ENCODE measurements at places on chromosomes 7 and 10. TPM values are rescaled to one million over a fixed set of nuclear protein-coding genes. Genes with fewer than 3 reads are reported as not detected.
A peak's percentile ranks its signal among the peaks of the same experiment; 100 is the strongest.

GRCh38 chr7:14432924-14433323, 443.5 kb upstream of the ETV1 start:
- DNase-seq = no peak

DNA sequence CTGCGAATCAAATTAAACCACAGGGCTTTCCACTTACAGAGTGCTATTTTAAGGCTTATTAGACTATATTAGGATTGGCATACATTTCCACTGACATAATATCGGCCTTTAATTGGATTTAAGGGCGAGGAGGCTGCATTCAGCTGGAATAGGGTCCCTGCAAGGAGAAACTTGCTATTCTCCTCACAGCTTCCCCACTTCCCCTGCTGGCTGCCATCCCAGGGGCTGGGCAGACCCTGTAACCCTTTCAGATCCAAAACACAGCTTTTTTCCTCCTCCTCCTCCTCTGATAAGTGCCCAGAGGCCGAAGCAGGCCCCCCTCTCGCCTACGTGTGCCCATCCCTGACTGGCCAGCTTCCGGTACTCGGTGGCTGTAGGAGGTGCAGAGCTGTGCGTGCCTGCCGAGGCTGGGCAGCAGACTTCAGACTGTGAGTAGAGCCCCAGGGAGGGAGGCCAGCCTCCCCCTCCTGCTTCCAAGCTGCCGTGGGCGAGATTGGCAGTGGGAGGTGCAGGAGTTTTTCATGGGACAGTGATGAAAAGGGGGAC, 224.2 kb downstream of the PLXNA4 start:
- no peak for DNase-seq

GRCh38 chr10:122191936-122192541, 79.1 kb upstream of the BTBD16 start:
- DNase-seq = no peak

DNA sequence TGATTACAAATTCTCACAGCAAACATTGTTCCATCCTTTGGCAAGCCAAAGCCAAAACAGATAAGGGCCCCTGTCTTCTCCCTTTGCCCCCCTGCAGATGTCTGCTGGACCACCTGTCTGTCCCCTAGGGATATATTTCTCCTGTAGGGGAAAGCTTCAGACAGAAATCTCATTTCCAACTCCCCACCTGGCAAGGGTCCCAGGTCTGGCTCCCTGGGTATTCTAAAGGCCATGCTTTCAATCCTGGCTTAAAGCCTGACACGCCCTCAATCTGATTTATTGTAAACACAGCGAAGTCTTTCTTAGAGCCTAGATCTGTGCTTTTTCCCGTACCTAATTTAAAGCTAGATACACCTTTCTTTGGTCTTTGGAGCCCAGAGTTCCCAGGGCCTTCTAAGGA, 66.1 kb downstream of the KCNMA1 start:
- no peak for DNase-seq

GRCh38 chr7:19119372-19119771, 1.9 kb upstream of the TWIST1 start:
- no peak for DNase-seq

DNA sequence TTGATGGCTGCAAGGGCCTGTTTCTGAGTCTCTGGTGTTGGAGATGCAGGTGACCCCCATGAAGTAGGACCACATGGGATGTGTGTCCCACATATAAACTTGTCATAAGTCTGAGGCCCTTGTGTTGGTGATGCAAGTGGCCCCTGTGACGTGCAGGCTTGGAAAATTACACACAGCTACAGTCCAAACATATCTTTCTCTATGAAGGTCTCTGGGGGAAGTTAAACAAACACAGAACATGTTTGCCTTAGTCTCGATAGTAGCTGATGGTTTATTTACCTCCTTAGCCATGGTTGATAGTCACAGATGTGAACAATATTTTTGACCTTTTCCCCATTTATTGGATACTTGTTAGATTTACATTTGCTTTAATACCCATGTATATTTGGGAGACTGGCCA, 64.7 kb downstream of the ADCY1 start:
- DNase-seq = no peak

- DNase-seq = no peak
Measured at GRCh38 chr10:124653811-124654651, 90.1 kb downstream of the FAM53B start.

GRCh38 chr7:111942450-111943081, 263.6 kb downstream of the DOCK4 start:
- no peak for DNase-seq

DNA sequence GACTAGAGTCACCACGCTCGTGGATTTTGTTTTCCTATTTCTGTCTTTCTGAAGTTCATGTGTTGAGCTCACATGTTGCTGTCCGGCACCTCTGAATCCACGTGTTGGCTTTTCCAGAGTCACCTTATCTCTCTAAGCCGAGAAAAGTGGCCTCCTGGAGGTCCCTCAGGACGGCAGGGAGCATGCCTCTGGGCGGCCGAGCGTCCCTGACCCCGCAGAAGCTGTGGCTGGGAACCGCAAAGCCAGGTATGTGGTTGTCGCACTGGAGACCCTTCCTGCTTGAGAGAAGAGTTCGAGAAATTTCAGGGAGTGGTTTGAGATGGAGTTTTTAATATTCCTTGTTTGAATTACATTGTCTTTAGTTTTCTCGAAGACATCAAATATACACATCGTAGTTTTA, 12.6 kb downstream of the IQCE start:
- DNase-seq = no peak

DNA sequence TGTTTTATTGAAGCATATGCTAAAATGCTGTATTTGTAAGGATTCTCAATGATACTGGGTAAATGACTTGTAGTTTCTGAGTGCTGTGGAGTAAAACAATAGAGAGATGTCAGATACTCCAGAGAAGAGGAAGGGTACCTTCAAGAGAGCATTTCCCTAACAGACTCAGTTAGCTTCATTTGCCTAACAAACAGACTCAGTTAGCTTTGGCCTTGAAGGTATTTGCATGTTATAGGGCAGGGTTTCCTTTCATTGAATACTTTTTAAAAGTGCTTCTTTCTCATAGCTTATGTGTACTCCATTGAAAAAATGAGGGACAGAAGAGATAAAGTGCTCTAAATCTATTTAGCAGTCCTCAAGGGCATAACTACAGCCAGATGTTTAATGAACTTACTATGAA, 101.8 kb downstream of the CHN2 start:
- no peak for DNase-seq

- no peak for DNase-seq
Measured at GRCh38 chr10:75904499-75905283, 473.3 kb downstream of the LRMDA start.

DNA sequence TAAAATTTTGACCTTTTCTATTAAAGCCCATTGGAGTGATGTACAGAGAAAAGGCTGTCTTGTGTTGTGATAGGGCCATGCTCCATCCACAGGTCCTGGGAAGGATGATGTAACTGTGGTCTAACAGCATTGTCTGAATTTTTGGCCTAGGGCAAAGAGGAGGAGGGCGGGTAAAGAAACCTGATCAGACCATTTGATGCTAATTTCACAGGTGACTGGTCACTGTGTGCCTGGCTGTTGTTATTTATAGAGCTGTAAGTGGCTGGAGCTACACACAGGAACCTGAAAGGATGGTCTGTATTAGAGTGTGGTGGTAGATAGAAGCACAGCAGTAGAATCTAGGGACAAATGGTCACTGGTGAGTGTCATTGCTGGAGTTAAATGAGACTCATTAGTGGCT, 182.1 kb downstream of the AUTS2 start:
- peak; percentile 71 for DNase-seq

GRCh38 chr7:156585025-156585648, 55.4 kb upstream of the RNF32 start:
- DNase-seq = no peak

DNA sequence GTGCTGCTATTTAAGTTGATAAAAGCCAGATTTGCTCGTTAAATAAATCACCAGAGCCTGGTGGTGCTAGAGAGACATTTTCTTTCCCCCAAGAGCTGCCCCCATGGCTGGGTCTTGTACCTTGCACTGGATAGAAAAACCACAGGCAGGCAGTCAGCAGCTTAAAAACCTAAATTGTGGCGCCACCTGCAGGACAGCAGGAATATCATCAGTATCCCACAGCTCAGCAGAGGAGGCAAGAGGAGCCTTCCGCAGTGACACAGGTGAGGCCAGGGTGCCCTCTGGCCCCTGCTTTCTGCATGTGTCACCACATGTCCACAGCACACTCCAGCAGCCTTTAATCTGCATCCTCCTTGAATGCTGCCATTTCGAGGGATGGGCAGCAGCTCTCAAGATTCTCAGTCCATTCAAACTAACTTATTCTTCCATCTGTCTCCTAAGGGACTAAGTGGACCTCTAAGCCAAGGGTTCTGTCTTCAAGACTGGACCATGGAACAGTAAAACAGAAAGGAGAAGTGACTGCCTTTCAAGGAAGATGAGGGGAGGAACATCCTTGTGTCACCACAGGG, 4.5 kb upstream of the PLXNA4 start:
- DNase-seq = peak; percentile 76

DNA sequence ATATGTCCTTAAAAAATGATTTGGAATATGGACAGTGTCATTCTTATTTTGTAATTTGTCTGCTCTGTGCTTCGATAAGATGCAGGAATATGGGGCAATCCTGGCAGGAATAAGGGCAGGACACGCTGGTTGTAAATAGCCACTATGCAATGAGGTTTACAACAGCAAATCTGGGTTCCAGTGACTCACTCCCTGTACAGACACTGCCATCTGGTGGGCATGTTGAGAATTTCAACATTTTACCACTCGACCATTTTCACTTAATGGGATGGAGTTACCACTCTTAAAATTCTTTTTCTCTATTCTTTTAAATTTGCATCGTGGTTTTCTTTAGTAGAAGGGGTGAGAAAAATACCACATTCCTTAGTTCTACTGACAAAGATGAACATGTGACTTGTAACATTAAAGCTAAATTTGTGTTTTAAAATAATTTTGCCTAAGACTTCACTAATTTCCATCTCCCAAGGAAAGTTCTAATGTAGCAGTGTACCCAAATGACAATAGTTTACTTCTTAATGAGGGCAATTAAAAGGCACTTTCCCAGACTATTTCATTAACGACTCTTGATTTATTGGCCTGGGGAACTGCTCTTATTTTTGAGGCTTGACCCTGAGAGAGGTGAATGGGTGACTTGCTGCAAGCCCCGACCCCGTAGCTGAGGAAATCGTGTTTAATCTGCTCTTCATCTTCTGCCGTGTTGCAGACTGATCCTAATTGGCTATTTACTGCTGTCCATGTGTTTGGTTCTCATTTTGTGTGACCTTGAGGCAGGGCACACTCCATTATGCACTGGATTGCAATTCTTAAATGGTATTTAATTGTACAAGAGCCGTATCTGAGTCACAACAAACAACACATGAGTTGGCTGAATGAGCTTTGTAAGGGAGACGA, 173.6 kb upstream of the IMMP2L start:
- peak; percentile 73 for DNase-seq

DNA sequence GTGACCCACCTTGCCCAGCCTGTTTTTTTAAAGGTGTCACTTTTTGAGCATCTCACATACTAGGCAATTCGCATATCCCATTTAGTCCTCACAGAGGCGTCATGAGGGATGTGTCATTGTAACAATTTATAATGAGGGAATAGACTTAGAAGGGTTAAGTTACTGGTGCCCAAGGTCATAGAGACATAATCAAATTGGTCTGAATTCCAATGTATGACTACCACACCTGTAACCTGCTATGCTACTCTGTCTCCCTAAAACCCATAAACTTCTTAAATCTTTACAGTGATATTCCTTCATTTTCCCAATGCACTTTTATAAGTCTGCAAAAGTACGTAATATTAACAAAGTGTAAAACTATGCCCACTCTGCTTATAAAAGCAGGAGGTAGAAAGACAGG, 7.1 kb downstream of the ZMYND11 start:
- no peak for DNase-seq

DNA sequence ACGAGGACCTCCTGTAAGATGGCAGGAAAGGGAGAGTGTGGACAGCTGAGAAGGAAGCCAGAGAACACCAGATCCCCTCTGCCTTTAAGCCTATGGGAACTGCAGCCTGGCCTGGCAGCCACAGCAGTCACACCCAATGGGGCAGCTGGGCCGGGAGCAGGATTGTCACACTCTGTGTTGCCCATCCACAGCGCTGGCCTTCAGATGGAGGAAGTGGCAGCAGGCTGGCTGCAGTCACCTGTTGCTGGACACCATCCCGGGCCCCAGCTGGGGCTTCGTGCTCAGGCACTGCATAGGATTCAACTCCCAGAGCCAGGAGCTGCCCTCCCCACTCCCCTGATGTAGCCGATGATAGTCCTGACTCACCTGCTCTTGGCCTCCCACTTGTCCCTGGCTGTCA, 114.4 kb downstream of the COL13A1 start:
- no peak for DNase-seq

DNA sequence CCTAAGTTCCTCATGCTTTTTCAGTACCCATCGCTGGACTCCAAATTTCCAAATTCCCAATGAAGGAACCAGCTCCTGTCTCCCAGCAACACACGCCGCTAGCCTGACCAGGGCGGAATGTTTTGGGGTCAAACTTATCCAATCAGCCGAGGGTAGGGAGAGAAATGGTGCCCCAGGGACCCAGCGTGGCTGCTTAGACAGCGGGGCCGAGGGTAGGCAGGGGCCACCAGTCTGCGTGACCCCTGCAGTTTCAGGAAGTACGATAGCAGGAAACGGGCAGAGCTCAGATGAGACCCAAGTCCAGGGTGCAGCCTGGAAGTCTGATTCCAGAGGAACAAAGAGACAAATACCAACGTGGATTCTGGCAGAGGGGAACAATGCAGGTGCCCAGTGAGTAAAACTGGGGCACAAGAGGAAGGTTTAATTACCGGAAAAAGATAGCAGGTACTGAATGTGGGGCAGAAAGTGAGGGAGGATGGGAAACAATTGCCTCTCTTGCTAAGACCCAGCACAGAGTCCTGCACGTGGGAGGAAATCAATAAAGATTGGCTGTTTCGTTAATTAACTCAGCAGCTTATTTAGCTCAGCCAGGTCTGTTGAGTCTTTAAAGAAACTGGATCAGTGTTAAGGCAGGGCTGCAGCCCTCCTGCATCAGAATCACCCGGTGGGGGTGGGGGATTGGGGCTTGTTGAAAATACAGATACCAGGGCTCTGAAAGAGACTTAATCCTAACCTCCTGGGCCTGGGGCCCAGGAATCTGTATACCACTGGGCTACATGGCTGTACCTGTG, 50.4 kb upstream of the NFE2L3 start:
- DNase-seq = no peak

DNA sequence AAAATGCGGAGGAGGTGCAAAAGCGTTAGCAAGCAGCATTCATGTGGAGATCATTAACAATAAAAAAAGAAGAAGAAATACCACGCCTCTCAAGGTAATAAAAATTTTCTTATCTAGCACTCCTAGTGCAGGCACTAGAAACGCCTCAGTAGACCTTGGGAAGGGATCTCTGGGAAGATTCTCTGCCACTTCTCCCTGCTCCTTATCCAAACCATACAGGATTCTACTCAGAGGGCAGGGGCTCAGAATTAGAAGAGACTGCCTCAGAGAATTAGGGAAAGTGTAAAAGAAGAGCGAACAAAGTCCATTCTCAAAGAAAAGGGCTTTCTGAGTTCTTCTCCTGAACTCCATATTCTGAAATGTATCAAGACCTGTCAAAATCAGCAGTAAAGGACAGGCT, 413.4 kb downstream of the SORCS1 start:
- DNase-seq = no peak

Gene PLPP4
- total RNA-seq = 69.2 TPM

Gene WDR11
- total RNA-seq = 24.1 TPM

Gene ZKSCAN5
- 12.8 TPM for total RNA-seq

Gene CPA4
- 723 TPM for total RNA-seq

Gene LIPK
- not detected for total RNA-seq
